Stimulated activated CD4-positive, alpha-beta T cell treated with anti-CD3 and anti-CD28 coated beads, Interleukin-4, amount 100 ng/mL, for 24 hours (primary cell): ENCODE measurements at places on chromosomes 3 and 15.

DNA sequence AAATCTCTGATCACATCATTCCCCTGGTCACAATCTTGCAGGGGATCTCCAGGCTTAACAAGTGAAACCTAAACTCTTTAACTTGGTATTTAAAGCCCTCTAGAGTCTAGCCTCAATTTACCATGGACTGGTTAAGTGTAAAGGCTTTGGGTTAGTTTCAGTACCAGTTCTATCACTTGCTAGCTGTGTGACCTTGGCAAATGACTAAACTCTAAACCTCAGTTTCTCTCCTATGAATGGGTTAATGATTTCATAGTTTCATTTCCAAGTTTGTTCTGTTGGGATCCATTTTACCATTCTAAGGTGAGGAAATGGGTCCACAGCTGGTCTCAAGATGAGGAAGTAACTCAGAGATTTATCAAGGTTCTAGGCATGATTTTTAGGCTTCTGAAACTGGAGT is 38.8 kb upstream of the TIMP4 start:
- no peak for DNase-seq

GRCh38 chr15:53193149-53193548 is 403.0 kb upstream of the ONECUT1 start:
- DNase-seq = no peak

DNA sequence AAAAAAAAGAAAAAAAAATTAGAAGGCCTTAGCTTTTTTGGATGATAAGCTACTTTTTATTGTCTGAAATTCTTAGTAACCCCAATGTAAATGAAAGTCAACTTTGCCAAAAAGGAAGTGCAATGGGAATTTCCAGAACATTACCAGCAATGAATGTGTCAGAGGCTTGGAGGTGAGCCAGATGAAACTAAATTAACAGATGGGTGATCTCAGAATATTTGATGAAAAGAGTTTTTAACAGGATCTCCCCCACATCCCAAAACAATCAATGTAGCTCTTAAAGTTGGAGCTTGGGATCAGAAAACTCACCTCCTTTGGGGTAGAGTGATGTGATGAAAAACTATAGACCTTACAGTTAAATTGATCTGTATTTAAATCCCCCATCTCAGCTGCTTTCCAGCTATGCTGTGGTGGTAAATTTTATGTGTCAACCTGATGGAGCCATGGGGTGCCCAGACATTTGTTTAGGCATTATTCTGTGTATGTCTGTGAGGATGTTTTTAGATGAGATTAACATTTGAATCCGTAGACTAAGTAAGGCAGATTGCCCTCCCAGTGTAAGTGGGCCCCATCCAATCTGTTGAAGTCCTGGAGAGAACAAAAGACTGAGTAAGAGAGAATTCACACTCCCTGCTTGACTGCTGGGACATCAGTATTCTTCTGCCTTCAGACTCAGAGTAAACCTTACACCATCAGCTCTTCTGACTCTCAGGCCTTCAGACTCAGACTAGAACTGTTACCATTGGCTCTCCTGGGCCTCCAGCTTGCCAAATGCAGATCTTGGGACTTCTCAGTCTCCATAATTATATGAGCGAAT is 84.3 kb upstream of the TNFSF10 start:
- no peak for DNase-seq

DNA sequence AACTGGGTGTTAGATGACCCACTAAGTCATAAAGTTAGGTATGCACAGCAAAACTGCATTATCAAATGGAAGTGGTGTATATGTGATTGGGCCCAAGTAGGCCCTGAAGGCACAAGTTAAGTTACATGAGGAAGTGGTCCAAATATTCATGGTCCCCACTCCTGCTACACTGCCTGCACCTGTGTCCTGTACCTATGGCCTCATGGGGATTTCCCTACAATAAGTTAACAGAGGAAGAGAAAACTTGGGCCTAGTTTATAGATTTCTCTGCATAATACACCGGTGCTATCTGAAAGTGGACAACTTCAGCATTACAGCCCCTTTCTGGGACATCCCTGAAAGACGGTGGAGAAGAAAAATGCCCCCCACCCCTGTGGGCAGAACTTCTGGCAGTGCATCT is 41.5 kb downstream of the STRIT1 start:
- DNase-seq = no peak

- DNase-seq = no peak
Measured at GRCh38 chr15:99578809-99579208, 13.0 kb downstream of the MEF2A start.

DNA sequence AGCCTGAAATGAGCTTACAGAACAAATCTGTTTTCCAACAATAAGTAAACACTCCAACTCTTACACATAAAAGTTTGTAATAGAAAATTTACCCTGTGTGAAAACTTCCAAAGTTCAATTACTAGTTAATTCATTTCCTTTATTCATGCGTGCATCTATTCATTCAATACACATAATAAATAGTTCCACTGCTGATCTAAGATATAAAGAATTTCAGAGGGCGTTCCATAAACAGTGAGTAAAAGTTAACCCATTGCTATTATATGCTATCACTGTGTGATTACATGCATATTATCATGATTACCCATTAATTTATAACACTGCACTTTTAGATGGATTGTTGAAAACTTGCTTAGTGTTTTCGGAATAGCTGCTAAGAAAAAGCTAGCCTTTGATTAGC is 36.2 kb upstream of the CFAP20DC start:
- no peak for DNase-seq

- DNase-seq = no peak
Measured at GRCh38 chr15:85838655-85839054, 43.9 kb upstream of the KLHL25 start.

DNA sequence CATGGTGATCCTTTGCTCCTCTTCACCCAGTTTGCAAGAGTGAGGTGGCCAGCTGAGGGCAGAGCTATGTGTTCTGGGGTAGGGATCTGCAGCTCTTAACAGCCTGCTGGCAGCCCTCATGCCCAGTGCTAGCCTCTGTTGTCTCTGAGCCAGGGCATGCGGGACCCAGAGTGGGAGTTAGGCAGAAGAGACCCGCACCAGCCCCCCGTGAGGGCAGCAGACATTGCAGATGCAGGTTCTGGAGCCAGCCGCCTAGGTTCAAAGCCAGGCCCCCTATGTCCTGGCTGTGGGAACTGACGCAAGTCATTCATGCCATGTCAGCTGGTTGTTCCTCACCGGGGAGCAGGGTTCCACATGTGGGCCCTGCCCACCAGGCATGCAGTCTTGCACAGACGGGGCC is 74.7 kb downstream of the DNAJB8 start:
- no peak for DNase-seq

DNA sequence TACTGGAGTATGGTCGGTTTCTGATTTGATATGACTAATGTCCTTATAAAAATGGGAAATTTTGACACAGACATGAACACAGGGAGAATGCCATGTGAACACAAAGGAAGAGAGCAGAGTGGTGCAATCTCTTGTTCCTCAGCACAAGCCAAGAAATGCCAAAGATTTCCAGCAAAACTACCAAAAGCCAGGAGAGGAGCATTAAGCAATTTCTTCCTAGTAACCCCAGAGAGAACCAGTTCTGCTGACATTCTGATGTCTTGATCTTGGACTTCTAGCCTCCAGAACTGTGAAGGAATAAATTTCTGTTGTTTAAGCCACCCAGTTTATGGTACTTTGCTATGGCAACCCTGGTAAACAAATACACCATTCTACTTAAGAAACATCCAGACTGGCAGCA is 227.8 kb upstream of the MRPL3 start:
- DNase-seq = no peak
